Psoas muscle (tissue), 8 donors: ENCODE measurements at places on chromosomes 1 and 21. TPM values are rescaled to one million over a fixed set of nuclear protein-coding genes. Genes with fewer than 3 reads are reported as not detected.

DNA sequence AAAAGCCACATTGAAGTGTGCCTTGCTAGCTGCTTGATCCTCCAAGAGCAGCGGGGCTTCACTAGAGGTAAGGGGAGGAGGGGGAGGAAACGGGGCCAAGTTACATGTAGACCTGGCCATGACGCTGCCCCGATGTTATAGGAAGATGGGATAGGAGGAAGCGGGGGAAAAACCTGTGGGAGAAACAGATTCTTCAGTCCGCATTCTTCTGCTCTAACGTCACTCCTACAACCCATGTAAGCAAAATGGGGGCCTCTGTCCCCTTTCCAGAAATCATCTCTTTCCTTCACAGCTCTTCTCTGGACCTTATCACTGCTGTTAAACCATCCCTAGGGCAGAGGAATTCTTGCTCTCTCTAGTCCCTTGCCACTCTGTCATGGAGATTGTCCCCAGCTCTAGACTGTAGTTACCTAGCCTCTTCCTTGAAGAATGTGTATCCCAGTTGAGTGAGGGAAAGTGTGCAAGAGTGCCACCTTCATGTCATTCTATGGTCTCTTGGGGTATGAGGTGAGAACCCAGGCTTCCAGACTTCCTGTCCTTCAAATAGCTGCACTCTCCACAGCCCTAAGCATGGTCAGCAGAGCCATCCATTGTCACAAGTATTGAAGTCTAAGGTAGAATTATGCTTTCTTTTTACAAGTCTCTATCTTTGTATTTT, 11.4 kb downstream of the PLEKHO1 start:
- H3K4me3 ChIP-seq = peak overlapping the region; percentile 7
- no peak for DNase-seq
- H3K4me1 ChIP-seq = peaks cover 21% of the 10 kb centered on the region
- H3K36me3 ChIP-seq = no peaks in the 10 kb centered on the region
- H3K27ac ChIP-seq = peak overlapping the region; percentile 89

GRCh38 chr1:207364614-207365013, 43.1 kb downstream of the CD55 start:
- H3K27ac ChIP-seq = no peak overlapping the region
- no peak overlapping the region for H3K4me3 ChIP-seq
- peaks cover 44% of the 10 kb centered on the region for H3K36me3 ChIP-seq
- H3K4me1 ChIP-seq = peaks cover 11% of the 10 kb centered on the region

DNA sequence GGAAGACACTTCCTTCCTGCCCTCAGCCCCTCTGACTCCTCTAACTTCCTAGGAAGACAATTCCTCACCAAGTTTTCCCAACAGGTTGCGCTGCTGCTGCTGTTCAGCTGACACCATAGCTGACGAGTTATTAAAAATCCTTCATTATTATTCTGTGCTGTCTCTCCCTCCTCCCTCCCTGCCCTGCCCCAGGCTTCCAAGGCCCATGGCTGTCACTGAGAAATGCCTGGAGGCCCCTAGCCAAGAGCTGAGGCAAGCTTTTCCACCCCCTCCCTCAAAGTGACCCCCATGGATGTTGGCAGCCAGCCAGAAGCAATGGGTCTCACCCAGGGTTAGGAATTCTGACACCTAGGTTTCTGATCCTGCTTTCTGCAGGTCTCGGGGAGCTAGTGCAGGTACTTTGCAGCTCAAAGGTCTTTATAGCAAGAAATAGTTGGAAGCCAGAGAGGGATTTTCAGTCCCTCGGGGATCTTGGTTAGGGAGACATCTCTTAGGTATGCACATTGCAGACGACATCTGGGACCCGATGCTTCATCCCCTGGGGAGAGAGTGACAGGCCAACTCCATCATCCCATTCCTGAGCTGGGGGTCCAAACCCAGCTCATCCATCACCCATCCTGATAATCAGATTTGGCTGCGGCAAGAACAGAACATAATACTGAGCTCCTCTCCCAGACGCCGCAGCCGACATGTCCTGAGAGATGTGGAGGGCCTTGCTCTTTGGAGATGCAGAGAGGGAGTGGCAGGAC, 65.0 kb downstream of the KIRREL1 start:
- H3K27ac ChIP-seq = no peak overlapping the region
- DNase-seq = no peak
- no peak overlapping the region for H3K4me3 ChIP-seq

DNA sequence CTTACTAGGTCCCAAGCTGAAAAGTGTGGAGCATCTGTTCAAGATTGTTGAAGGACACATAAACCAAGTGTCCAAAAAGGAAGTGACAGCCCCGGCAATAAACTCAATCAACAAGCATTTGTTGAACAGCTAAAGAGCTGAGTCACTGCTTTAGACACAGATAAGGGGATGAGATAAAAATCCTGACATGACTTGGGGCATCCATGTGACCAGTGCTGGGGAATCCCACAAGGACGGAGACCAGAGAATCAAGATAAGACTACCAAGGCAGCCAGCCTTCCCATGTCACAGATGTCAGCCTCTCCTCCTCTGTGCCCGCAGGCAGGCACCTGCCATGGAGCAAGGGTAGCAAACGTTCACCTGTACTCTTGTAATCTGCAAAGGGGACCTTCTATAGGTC, 118.6 kb upstream of the KAZN start:
- no peaks in the 10 kb centered on the region for H3K4me1 ChIP-seq
- no peaks in the 10 kb centered on the region for H3K36me3 ChIP-seq
- H3K27ac ChIP-seq = no peak overlapping the region
- DNase-seq = no peak

DNA sequence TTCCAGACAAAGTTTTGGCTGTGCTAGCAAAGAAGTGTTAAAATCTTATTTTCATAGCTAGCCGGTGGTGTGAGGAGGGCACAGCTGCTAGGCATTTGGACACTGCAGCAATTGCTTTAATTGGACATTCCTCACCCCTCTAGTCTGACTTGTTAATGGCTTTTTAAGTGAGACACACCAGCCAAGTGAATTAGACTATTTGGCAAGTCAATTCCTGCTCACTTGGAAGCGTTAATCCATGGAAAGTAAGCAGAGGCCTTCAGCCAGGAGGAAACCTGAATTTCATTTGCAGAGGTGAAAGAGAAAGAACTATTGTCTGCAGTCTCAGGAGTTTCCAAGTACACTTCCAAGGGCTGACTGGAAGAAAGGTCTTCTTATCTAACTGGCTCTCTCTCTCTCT, 175.7 kb downstream of the ST6GALNAC3 start:
- no peaks in the 10 kb centered on the region for H3K27me3 ChIP-seq
- no peaks in the 10 kb centered on the region for H3K4me1 ChIP-seq
- DNase-seq = no peak

DNA sequence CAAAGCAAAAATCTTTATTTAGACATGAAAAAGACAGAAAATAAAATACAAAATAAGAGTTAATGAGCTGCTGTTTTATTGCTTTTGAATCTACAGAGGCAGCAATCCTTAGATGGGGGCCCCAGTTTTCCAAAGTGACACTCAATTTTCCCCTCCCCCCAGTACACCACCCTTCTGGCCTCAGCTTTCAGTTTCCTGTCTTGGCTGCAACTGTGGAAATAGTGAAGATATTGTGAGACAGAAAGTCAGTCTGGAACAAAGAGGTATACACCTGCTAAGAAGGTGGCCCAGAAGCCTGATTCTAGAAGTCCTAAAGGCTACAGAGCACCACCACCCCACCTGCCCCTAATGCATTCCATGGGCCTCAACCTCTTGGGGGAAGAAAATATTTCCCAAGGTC, 1.1 kb upstream of the MTMR11 start:
- DNase-seq = no peak
- H3K4me3 ChIP-seq = no peak overlapping the region
- H3K36me3 ChIP-seq = no peaks in the 10 kb centered on the region

GRCh38 chr1:156806512-156807440, 9.9 kb downstream of the SH2D2A start:
- no peak for DNase-seq
- H3K36me3 ChIP-seq = no peaks in the 10 kb centered on the region
- H3K4me1 ChIP-seq = peaks cover 36% of the 10 kb centered on the region
- H3K27me3 ChIP-seq = no peaks in the 10 kb centered on the region

DNA sequence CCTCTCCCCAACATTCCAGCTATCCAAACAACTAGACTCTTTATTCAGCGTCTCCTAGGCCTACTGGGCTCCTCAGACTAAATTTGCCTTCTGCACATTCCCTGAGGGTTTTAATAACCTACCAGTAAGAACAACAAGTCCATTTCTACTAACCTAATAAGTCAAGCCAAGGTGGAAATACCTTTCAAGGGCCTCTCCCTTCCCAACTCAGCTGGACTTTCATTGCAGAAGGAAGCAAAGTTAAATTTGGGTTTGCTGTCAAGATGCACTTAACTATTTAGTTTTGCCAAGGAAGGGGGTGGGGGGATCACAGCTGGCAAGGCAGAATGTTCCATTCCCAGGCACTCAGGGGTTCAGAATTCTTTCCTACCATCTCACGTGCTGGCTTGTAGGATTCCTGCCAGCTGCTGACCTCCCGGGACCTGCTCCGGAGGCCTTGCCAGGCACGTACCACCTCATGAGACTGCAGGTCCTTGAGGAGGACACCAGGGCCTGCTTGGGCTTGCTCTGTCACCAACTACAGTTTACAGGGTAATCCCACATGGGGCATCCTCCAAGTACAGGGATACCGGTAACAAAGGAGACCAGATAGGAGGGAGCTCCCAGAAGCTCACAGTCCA, 29.8 kb downstream of the SLC30A1 start:
- no peak overlapping the region for H3K4me3 ChIP-seq
- H3K27ac ChIP-seq = no peak overlapping the region
- H3K4me1 ChIP-seq = no peaks in the 10 kb centered on the region
- H3K36me3 ChIP-seq = no peaks in the 10 kb centered on the region

The S100A7A gene
- total RNA-seq = not detected
